Cardiac fibroblast (primary cell): ENCODE measurements at places on chromosomes 3 and 15.

DNA sequence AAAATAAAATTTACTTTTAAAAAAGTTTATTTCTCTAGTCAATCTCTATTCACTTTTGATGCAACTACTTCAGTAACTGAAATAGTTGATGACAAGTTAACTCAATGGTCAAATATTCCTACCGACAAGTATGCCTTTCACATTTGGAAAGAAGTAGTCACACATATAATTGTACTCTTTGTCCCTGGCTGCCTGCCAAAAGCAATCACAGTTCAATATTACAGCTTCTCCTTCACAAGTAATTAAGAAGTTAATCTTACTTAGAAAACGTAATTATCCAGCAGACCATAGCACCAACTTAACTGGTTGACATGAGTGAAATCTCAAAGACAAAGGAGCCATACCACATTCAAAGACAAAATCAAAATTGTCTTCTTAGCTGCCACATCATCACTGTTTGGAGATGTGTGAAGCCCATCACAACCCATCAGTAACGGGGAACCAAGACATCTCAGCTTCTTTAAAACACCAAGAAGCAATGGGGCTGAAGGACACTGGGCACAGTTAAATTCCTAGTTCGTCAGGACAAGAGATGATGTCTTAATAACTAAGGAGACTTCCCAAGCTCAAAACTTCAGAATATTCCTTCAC, 86.1 kb downstream of the PLCH1 start:
- DNase-seq = no peak

DNA sequence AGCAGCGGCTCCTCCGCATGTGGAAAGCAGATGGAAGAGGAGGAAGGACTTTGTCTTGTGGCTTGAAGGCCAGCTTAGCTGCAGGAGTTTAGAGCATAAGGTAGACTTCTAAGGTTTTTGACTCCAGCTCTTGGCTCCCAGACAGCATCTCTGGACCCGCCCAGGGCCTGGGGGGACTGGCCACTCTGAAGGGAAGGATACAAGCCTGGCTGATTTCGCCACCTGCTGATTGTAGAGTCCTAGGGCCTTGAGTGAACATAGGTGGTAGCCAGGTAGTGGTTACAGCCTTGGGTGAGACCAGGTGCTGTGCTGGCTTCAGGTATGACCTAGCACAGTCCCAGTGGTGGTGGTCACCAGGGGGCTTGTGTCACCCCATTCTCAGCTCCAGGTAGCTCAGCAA, 48.4 kb upstream of the RPL35A start:
- no peak for DNase-seq

DNA sequence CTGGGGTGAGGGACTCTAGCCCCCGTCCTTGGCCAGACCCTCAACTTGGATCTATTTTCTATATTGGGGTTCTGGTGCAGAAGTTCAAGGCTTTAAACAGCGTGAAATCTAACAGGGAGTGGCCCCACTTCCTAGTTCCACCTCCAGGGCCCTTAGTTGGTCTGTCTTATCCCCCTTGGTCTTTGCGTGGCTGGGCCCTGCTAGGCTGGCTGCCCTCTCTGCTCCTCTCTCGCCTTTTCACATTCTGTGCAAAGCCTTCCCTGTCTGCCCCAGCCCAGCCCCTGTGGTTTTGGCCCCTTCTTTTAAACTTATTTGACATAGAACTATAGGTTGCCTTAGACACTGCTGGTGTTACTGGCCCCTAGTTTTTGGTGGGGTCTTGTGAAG, 5.6 kb downstream of the PPCDC start:
- no peak for DNase-seq

DNA sequence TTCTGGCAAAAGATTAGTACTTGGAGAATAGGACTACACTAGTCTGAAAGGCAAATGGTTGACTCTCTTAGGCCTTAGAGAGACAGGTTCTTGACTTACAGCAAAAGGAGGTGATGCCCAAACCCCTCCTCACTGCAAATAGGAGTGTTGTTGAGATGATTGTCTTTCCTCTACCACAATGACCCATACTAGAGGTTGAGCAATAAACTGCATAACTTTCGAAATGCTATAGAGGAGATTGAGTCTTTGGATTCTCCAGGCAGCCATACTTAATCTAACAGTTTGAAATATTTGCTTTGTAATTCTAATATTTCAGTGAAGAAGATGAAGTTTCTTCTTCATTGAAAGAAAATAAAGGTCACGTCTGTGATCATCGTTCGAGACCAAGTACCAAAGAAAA, 498.5 kb upstream of the GBE1 start:
- peak; percentile 0 for DNase-seq

DNA sequence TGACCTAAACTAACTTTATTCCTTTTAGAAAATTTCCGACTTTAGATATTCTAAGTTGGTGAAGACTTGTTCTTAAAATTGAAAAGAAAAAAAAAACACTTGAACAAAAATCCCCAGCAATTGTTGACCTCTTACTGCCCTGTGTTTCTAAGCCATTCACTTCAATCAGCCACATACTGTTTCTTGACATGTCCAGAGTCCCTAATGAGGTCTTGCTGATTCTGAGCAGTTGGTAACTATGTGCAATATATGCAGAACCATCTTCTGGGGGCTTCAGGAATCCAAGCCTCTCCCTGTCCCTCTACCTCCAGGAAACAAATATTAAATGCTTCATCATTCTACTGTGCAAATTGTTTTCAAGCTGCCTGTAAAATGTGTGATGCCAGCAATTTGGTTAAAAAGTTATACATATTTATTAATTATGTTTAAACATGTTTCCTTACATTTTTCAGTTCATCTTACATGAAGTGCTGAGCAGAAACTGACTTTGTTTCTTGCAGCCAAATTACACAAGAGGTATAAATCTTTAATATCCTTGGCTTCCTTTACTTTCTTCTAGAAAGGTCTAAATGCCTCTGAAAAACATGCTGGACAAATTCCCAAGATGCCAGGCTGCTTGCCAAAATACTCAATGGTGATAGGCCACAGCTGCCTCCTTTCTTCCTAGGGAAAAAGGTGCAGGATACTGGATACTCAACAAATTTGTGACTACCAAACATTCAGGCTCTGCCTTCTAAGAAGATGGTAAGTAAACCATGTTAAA, 19.8 kb upstream of the GYG1 start:
- DNase-seq = peak; percentile 55

DNA sequence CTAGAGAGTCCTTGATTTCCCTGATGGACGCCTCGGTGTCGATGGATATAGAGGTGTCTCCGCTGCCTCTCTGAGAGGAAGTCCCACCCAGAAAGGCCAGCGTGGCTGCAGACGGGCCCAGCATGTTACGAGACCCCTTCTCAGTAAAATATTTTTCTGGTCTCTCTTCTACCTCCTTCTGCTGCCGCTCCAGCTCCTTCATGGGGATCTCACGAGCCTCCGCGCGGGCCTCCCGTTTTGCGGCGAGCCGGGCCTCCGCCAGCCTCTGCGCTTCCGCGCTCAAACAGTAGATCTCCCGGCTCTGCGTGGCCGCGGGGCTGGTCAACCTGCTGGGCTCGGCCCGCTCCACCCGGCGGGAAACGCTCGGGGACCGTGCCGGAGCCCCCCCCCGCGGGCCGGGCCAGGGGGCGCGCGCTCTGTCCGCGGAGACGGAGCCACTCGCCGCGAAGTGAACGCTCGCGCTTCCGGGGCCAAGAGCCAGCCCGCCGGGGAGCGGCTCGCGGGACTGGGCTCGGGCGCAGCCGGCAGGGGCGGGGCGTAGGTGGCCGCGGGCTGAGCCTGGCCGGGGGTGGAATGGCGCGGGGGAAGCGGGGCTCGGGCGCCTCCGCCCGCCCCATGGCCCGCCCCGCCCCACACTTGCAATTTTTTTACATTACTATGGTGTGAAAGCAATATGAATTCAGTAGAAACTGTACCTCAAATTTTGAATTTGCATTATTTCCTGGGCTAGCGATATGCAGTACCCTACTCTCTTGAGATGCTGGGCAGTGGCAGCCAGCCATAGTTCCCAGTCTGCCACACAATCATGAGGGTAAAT, 10.2 kb upstream of the KCNMB3 start:
- peak; percentile 72 for DNase-seq

DNA sequence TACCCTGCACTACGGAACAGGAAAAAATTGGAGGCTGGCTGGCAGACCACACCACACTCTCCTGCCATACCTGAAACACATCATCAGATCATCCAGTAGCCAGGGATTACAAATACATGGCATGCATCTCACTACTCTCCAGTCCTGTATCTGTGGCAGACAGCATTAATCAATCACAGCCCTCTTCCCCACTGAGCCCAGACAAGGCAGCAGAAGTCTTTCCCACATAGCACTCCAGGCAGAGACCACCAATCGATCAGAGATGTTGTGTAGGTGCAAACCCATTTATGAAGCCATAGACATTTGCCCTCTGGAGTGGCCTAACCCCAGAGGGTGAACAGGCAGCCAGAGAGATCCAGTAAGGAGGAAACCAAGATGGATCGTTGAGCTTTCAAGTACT, 410.9 kb upstream of the PROK2 start:
- no peak for DNase-seq

DNA sequence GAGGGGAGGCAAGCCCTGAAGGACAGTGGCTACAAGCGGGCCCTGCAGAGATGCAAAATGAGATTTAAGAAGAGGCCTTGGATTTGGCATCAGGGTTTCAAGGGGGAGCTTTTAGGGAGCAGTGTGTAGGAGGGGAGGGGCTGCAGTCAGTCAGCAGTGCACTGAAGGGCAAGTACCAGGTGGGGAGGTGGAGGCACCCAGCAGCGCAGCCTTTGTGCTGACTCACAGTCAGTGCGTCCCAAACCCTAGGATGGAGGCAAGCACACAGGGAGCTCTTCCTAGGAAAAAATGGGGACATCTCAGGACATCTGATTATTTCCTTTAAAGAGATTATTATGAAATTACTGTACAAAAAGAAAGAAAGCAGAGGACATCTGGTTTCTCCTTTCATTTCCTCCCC, 80.0 kb downstream of the AAGAB start:
- no peak for DNase-seq

GRCh38 chr15:81023483-81024264, 23.0 kb downstream of the TLNRD1 start:
- DNase-seq = peak; percentile 94

GRCh38 chr3:68017069-68017468, 362.7 kb upstream of the SUCLG2 start:
- DNase-seq = no peak

DNA sequence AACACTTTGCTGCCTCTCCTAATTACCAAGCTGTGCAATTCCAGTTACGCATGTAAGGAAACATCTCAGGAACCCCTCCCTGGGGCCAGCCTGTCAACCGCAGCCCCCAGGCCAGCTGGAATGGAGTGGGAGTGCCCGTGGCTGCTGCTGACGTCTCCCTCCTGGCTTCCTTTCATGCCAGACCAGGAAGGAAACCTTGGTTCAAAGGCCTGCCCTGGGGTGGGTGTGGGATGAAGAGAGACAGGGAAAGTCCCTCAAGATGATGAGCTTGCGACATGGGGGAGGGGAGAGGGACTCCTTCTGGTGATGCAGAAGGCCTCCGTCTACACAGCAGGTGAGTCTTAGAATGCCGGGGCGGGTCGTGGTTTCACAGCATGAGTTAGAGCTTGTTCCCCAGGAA, 11.4 kb upstream of the CYP11A1 start:
- peak; percentile 67 for DNase-seq

- DNase-seq = peak; percentile 69
Observed at GRCh38 chr3:57918123-57918837, 89.9 kb upstream of the FLNB start.

DNA sequence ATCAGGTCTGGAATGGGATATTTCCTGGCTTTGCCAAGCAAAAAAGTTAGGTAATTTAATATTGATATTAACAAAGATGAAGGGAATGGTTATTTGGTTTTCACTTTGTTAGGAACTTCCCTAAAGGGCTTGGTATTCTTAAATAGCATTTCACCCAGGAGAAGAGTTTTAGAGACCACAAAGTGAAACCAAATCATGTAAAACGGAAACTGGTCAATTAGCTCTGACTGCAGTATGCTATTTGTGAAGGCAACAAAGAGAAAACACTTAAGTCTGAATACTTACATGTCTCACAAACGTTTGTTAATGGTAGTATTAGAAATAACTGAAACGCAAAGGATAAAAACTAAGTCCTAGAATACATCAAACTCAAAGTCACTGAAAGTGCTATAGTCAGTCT, 32.4 kb upstream of the SETMAR start:
- DNase-seq = no peak

DNA sequence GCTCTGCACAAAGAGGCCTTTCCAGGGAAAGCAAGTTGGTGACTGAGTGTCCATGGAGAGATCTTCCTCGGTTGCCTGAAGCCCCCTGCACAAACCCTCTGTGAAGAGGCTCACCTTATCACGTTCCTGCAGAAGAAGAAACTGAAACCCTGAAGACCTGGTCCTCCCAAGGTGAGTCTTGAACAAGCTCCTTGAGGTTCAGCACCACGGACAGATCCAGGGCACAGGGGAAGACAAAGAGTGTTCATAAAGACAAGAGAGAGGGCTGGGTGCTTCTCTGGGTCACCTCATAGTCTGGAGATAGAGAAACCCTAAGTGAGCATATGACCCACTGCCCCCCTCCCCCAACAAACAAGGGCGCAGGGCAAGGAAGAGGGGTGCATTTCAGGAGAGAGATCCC, 21.7 kb upstream of the TBC1D21 start:
- peak; percentile 75 for DNase-seq

GRCh38 chr3:45575386-45575923, 19.1 kb upstream of the LIMD1 start:
- peak; percentile 42 for DNase-seq

DNA sequence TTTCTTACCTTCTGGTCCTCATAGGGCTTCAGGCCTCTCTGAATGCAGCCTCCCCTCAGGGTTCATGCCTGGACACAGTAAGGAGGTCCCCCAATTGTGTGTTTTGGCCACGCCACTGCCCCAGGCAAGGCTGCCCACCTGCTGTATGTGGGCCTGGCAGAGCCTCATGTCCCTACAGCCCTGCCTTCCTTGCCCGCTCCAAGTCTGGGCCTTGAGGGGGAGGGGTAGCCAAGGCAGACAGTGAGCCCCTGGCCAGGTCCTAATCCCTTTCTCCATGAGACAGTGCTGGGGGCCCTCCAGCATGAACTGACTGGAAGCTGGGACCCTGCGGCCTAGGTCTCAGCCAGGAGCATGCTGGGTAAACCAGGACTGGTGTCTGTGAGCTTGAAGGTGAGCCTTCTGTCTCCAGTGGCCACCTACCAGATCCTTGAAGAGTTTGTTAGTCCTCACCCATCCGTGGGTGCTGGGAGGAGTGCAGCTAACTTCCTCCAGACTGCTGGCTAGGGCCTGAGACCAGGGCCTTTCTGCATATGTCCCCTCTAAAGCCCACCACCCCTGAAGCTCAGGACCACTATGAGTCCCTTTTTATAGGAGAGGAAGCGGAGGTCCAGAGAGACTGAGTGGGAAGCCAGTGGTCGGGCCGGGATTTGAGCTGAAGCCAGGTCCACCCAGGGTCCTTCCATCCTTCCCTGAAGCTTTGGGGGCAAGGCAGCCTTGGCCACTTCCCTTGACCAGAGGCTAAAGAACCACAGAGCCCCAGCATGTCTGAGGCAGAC, 8.7 kb downstream of the ZBTB47 start:
- DNase-seq = no peak

GRCh38 chr15:63836579-63836978, 2.8 kb upstream of the HERC1 start:
- peak; percentile 38 for DNase-seq

- DNase-seq = no peak
Observed at GRCh38 chr3:16329036-16329825, 64.2 kb downstream of the OXNAD1 start.
